ENCODE measurements at places on chromosomes 2 and 18.

DNA sequence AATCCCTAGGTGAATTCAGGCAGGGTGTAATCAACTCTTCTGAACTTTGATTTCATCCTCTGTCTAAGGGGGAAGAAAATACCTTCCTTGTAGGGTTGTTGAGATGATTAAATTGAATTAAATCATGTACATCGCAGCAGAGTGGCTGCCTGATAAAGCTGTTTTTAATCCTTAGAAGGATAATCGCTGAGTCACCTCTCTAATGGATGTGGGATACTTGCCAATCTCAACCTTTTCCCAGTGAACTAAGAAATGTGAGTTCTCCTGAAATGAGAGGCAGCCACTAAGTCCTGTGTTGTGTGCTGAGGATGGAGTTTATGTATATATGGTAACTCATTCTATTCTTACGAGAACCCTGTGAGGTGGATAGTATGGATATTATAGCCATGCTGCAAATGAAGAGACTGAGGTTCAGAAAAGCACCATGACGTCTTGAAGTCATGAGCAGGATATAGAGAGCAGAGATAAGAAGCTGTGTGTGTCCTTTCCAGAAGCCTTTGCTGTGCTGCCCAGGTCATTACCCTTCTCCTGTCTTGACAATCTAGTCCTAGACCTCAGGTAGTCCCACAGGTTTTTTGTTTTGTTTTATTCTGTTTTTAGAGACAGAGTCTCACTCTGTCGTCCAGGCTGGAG, 93.3 kb downstream of the HNRNPLL start:
- DNase-seq: no peak

GRCh38 chr18:4839639-4840038, 357.4 kb downstream of the AKAIN1 start:
- no peak for DNase-seq

DNA sequence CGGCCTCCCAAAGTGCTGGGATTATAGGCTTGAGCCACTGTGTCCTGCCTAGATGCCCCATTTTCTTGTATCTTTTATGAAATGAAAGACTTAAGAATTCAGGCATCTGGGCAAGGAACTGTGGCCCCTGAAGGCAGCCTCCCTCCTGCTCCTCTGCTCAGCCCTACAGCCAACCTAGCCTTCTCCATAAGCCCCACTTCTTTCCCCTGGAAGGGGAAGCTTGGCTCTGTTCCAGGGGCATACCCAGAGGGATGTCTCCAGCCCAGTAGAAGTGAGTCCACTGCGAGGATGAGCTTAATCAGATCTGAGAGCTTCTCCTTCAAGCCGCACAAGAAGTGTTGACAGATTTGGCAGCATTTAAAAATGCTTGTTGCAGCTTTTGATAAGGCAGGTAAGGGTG, 39.7 kb downstream of the RHOB start:
- DNase-seq: no peak

GRCh38 chr18:2827061-2827460, 19.7 kb upstream of the EMILIN2 start:
- DNase-seq: no peak

DNA sequence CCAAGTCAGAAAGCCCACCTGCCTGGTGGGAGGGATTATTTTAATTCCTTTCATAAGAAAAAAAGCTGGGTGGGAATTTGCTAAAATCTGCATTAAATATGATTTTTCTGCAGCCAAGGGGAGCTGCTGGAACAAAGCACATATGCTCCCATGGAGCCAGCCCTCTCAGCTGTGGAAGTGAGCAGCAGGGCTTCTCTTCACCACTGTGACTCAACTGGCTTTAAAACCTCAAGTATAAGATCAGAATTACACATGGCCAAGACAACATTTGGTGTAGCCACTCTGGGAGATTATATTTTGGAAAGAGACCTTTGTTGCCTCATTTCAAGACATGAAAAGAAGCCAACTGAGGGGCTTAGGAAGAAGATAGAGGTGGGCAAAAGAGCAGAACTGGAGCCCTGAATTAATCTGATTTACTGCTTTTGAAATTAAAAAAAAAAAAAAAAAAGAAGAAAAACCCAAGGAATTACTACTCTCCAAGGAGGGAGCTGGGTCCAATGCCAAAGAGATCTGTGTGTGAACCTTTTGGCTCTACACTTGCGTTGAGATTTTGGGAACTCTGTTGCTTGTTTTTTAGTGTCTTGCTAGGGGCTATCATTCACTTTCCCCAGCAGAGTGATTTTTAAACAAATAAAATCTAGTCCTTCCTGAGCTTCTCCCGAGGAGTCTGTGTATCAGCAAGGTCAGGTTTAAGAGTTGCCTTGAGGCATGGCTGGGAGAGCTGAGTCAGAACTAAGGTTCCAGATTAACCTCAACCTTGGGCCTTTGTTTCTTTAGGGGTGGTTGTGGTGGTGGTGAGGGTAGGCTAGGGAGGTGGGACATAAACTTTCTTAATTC, 6.0 kb downstream of the LHCGR start:
- no peak for DNase-seq

DNA sequence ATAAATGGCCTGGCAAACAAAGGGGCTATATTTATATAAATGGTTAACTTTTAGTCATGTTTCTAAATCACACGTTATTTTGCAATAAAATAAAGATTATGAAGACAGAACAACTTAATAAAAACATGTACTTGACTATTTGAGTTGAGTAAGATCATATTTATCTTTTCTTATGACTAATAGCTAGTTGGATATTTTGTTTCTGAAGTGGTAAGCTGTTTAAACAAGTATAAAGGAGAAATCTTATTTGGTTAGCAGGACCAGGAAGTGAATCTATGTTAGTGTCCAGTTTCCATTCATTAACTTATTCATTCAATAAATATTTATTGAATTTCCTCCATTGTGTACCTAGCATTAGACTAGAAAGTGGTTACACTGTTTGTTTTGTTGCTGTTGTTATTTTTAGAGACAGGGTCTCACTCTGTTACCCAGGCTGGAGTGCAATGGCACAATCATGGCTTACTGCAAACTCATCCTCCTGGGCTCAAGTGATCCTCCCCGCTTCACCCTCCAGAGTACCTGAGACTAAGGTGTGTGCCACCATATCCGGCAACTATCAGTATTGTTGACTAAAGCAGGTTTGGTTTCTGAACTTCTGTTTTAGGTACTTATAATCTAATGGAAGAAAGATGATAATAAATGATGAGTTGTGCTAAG, 312.6 kb downstream of the DPP10 start:
- DNase-seq: no peak

DNA sequence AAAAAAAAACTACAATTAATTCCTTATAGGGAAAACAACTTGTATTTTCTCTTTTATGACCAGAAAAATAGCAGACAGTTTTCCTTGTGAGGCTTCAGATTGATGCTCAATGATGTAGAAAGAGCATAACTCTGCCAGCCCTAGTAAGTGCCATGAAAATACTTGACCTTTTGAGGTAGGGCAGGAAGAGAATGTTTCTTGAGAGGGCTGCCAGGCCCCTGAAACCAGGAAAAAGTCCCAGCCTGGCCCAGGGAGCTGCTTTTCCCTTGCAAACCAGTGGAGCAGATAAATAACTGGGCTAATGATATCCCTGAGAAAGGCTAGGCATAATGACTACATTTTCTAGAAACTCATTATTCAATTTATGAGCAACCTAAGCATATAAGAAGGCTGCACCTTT, 126.8 kb downstream of the SLC8A1 start:
- DNase-seq: no peak

- no peak for DNase-seq
Measured at GRCh38 chr2:141557329-141558095, 573.3 kb downstream of the LRP1B start.

DNA sequence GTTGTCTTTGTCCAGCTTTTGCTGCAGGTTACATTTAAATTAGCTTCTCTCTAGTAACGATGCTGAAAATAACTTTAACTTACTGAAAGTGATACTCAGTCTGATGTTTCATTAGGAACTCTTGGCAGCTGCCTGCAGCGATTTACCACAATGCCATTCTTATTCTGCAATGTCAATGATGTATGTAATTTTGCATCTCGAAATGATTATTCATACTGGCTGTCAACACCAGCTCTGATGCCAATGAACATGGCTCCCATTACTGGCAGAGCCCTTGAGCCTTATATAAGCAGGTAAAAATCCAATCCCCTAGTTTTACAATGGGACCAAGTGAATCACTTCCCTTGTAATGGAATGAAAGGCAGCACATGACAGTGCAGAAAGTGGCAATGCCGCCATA, 16.3 kb upstream of the MFF start:
- no peak for DNase-seq

DNA sequence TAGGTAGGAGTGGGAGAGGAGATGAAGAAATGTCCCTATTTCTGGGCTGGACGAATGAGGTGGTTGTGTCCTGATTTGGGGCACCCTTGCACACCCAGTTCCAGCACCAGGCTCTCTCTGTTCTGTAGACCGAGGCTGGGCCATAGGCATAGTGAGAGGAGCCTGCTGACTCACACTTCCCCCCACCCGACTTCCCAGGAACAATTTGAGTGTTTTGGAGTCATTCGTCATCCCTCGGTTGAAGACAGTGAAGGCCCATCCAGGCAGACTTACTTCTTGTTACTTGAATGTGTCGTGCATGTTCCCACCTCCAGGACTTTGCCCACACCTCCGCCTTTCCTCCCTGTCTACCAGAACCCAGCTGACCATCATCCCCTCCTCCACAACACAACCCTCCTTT, 179.1 kb downstream of the HAUS1 start:
- DNase-seq: no peak

GRCh38 chr2:182767578-182767977, 51.5 kb downstream of the DNAJC10 start:
- DNase-seq: no peak

- no peak for DNase-seq
Measured at GRCh38 chr2:73175663-73176204, 26.6 kb upstream of the NOTO start.

DNA sequence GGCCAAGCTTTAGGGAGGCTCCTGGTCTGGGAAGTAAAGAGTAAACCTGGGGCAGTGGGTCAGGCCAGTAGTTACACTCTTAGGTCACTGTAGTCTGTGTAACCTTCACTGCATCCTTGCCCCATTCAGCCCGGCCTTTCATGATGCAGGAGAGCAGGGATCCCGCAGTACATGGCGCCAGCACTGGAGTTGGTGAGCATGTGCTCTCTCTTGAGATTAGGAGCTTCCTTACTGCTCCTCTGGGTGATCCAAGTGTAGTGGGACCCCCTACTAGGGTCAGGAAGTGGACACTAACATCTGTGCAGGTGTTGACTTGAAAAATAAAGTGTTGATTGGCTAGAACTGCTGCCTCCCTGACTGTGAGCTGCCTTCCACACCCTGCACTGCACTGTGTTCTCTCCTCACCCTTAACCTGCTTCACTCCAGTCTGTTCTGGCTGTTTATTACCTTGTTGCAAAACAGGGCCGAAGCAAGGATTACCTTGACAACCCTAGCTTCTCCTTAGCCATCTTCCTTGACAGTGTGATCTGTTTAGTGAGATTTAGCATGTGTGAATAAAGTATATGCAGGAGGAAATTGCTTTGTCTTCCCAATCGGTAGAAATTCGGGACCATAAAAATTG, 5.2 kb downstream of the RETREG2 start:
- no peak for DNase-seq

DNA sequence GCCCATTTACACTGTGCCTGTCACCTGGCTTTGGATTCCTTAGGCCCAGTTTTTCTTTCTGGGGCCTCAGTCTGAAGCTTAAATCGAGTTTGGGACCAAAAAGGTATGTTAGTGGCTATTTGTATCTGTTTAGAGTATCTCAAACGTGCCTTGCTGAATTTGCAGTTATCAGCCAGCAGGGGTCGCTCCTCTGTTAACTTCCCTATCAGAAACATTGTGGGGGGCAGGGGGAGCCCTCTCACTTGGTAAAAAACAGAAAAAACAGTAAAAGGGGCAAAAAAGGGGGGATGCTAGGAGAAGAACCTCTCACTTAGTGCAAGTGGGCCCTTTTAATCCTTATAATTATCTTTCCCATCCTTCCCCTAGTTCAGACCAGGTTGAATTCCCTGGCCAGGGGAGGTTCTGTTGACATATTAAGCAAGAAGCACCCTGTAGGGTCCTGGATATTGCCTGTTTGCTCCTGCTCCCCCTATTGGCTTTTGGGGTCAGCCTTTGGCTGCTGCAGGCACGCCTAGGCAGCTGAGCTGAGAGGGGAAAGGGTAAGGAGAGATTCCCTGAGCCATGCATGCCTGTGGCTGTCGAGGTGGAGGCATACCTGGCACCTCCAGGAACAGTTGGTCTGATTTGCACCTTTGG, 8.8 kb upstream of the IFIH1 start:
- no peak for DNase-seq

DNA sequence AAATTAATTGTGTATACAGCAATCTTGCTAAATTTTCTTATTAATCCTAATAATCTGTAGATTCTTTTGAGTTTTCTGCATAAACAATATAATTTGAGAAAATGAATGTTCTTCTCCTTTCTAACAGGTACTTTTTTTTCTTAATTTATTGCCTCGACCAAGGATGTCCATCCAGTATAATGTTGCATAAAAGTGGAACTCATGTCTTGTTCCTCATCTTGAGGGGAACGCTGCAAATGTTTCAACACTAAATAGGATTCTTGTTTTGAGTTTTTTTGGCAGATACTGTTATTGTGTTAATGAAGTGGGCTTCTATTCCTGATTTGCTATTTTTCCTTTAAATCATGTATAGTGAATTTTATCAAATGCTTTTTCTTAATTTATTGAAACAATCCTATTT, 244.4 kb upstream of the REV1 start:
- DNase-seq: no peak

DNA sequence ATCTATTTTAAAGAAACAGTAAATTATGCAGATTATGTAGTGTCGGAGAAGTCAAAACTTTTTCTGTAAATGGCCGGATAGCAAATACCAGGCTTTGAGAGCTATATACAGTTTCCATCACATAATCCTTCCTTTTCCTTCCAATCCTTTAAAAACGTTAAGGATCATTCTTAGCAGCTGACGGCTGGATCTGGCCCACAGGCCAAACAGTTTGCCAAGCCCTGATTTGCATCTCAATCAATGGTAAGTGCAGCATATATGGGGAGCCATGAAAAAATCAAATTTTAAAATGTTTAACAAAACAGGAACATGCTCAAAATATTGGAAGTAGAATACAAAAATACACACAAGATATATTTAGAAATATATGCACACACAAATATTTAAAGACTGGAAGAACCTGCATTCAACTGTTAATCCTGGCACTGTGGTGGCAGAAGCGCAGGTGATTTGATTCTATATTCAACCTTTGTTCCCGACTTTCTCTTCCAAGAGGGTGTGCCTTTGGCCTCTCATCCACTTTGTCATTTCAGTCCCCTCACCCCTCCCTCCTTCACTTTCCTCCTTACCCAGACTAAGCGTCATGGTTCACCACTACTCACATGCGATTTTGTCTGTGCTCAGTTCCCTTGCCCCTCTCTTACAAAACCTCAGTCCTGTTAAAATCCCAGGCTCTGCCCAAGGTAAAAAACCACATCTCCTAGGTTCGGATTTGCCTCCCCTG, 27.3 kb downstream of the NDUFA10 start:
- DNase-seq: no peak

GRCh38 chr2:99939135-99939534, 203.3 kb downstream of the AFF3 start:
- DNase-seq: no peak

- DNase-seq: no peak
Measured at GRCh38 chr2:16226943-16227664, 286.8 kb downstream of the MYCN start.

GRCh38 chr18:55861266-55861665, 273.3 kb upstream of the TCF4 start:
- DNase-seq: no peak

GRCh38 chr2:73938718-73939352, 12.2 kb downstream of the DGUOK start:
- DNase-seq: no peak

All from stimulated activated CD4-positive, alpha-beta T cell treated with anti-CD3 and anti-CD28 coated beads, Interleukin-1b, Interleukin-23, amount 100 ng/mL, for 1 hour (primary cell).